ENCODE measurements at places on chromosomes 12 and 14. TPM values are rescaled to one million over a fixed set of nuclear protein-coding genes. Genes with fewer than 3 reads are reported as not detected.

The PUS7L gene
- total RNA-seq = 16.8 TPM

The FGF6 gene
- total RNA-seq = not detected

The COX8C gene
- not detected for total RNA-seq

The BMP4 gene
- not detected for total RNA-seq

The RFLNA gene
- total RNA-seq = not detected

The SLCO1B3 gene
- not detected for total RNA-seq

GRCh38 chr14:73713206-73713802, 880 bp downstream of the PNMA1 start:
- DNase-seq = no peak

- DNase-seq = no peak
These were observed 213.1 kb downstream of the PTPRO start for GRCh38 chr12:15535352-15535781.

- no peak for DNase-seq
These were observed 855 bp downstream of the MNAT1 start for GRCh38 chr14:60735416-60735815.

DNA sequence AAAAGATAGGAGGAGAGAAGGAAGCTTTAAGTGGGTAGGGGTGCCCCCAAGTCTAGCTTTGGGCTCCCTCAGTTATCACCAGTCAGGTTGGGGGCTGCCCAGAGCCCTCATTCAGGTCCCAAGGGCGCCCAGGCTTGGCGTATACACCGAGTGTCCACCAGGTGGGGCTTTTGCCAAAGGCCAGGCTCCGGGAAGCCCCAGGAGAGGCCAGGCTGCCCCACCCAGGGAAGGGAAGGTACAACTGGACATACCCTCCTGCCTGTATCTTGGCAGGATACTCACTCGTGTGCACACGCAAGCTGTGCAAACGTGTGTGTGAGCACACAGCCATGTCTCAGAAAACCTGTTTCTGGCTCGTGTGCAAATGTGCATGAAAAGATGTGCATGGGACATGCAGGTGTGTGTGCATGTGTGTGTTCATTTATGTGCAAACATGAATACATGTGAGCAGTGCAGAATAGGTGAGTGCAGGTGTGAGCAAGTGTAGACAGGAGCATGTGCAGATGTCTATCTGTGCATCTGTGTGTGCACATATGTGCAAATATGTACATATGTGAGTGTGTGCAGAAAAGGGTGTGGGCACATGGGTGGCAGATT, 103.9 kb upstream of the MYL2 start:
- DNase-seq = peak; percentile 61

GRCh38 chr12:112503512-112503911, 84.8 kb downstream of the PTPN11 start:
- no peak for DNase-seq

GRCh38 chr12:55188974-55189556, 31.8 kb upstream of the OR10A7 start:
- peak; percentile 72 for DNase-seq

DNA sequence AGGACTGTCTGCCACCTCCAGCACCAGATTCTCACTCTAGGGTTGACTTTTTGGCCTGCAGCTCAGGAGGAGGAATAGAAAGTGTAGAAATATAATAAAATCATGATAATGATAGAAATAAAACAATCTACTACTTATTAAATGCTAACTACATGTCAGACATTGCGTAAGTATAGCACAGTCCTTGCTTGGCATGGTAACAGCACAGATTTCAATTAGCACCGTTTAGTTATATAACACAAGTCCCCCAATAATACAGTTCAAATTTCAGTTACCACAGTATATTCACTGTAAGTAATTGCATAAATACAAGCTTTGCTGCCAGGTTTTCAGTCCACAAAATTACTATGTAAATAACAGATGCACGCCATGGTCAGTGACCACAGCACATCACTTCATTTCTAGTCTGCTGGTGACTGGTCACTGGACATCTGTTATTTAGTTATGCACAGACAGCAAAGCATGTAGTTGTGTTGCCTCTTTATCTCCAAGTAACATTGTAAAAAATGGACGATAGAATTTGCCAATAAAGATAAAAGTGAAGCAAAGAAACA, 6.5 kb upstream of the GLT8D2 start:
- DNase-seq = no peak

- DNase-seq = no peak
These were observed 8.6 kb downstream of the CIPC start for GRCh38 chr14:77106666-77107065.

- no peak for DNase-seq
These were observed 47.0 kb upstream of the KCNH3 start for GRCh38 chr12:49491823-49492222.

DNA sequence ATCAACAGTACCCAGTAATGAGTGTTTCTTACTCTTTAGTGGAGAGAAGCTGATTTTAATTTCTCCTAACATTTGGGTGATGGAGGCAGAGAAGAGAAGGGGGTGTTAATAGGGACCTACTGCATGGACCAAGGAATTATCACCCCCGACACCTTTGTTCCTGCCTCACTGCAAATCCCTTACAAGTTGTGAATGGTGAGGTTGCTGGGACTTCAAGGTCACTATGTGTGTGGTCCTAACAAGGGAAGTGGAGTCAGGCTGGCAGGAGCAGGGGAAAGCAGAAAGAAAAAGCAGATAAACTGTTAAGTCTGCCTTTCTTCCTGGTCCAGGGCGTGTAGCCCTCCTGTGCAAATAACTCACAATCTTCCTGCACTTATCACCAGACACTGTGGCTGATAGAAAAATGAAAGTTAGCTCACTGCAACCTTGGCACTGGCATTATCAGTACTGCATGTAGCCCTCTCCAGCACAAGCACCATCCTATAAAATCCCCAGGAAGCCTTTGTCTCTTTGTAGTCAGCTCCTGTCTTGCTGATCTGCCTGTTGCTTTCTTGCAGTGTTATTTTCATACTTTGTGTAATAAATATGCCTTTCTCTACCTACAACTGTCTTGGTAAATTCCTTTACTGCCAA, 112.3 kb upstream of the DNM1L start:
- no peak for DNase-seq

DNA sequence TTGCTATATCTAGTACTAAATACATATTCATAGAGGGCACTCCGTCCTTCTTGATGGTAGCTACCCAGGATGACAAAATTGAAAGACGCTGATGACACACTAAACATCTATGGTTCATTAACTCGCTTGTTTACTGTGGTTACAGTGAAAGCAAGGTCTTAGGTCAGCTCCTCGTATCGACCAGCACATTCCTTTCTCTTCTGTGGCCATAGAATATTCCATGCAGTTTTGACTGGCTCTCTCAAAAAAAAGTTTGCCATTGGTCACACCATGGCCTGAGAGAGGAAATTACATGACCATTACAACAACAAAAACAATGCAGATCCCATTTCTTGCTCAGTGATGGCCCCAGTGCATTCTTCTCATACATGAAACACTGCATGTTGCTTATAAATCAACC, 411.4 kb upstream of the SOX5 start:
- no peak for DNase-seq

- DNase-seq = no peak
These were observed 100.7 kb downstream of the ZFC3H1 start for GRCh38 chr12:71562676-71563595.

DNA sequence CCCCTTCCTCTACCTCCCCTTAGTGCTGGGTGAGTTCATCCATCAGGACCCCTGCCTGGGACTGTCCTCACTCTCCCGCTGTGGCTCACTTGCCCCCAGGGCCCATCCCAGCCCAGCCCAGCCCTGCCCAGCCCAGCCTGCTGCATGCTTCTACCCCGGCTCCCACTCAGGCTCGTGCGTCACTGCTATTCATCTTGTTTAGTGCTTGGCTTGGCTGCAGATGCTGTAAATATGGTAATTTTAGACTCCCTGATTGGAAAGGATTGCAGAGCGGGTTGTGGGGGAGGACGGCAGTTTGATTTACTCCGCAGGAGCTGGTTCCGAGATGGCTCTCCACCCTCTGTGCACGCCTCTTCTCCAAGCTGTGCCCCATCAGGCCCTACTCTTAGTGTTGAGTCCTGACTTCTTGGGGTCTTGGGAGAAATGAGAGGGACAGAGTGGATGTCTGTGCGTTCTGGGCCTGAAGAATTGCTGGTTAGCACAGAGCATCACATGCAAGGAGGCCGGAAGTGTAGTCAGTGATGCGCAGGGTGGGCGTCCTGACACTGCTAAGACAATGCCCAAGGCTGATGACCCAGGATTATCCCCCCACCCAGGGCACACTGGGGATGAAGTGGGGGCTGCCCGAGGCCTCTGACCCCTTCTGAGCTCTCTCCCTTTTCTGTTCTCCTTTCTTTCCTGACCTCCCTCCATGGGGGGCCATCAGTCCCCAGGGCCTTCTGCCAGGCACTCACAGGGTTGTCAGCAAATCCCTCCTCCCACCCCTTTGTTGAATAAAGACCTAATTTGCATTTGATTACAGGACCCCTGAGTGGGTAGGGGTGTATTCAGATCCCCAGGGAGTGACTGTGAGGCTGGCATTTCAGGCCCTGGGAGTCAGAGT, 244.4 kb downstream of the ZFP36L1 start:
- DNase-seq = no peak

GRCh38 chr12:1147821-1148220, 156.8 kb downstream of the ERC1 start:
- DNase-seq = no peak

GRCh38 chr12:117152793-117153775, 37.2 kb downstream of the FBXO21 start:
- no peak for DNase-seq

- DNase-seq = no peak
These were observed at the start of gene ANO2 for GRCh38 chr12:5945071-5946008. ANO2 (minus strand) TSS chr12:5945259; CDS start chr12:5945217, 42 bp downstream.

Measured in activated CD8-positive, alpha-beta T cell treated with anti-CD3 and anti-CD28 coated beads, Interleukin-2, amount 10 ng/mL, durations not matched to agents 7 days and 5 days (primary cell).